NCI-H1092 (cell line): ENCODE measurements at places on chromosomes 11 and 22.

DNA sequence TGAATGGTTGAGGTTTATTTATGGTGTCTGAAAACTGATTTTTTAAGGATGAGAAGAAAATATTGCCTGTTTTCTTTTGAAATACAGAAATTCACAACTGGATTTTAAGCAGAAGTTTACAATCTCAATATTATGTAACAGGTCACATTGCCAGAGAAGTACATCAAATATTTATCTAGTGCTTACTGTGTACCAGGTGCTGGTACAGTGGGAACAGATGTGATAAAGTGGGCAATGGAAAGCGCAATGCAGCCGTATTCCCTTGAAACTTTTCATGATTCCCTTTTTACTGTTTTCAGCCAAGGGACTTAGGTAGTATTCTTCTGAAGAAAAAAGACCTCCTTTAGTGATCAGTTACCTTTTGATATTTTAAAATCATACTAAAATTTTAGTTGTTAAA lies 49.6 kb downstream of the TTC17 start:
- no peak for DNase-seq

- DNase-seq, result no peak
Measured at GRCh38 chr11:114116357-114116756, 56.8 kb downstream of the ZBTB16 start.

DNA sequence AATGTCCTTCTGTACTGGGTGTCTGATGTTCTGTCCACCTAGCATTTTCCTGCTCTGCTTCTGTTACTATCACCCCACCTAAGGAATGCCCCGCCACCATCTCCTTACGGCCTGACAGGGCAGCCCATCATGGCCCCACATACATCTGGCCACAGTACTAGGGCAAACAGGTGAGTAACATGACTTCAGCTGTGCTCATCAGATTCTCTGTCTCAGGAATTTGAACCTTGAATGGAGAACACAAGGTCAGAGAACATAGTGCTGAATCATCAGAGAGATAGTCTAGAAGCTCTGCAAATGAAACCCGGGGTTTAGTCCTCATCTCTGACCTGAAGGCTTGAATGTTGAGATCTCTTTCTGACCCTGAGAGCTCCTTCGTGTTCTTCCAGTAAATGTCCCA lies 32.4 kb downstream of the ZC3H12C start:
- DNase-seq, result no peak

DNA sequence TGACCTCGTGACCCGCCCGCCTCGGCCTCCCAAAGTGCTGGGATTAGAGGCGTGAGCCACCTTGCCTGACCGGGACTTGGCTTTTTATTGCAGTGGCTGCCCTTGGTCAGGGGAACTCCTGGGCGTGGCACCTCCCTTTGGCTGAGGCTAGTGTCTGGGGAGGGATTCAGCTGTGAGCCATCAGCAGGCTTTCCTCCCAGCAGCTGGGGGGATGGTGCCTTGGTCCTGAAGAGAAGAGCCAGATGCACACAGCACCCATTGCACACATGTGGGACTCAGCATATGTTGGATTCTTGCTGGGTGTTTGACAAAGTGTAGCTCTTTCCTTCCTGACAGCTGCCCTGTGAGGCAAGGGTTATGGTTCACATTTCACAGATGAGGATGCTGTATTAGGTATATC lies 8.4 kb downstream of the CYTH4 start:
- DNase-seq, result no peak

DNA sequence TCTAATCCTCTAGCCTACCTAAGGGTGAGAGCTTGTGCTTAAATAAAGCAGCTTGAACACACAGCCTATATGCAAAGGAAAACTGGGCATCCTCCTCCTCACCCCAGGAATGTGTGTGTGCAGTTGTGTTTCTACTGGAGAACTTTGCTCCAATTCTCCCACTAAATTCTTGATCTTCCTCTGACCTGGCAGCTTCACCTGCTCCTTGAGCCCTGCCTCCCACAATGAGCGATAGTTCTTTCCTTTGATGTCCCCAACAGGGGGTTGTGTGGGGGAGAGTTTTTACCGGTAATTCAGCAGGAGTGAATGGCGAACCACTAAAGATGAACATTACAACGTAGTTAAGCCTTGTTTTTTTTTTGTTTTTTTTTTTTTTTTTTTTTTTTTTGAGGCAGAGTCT lies 113.5 kb upstream of the RCN1 start:
- DNase-seq, result no peak

DNA sequence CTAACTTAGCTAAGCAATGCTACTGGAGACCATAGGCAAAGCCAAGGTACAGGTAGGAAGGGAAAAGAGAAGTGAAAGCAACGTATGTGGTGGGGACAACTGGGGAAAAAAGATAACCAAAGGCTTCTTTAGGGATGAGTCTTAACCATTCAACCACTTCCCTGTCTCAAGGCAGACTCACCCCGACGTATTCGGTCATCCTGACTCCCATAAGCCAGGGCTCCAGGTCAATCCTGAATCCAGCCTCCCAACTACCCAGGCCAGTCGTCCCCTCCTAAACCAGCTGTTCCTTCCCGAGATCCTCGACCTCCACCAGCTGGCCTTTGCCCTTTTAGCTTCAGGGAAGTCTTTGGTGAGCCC lies 330 bp downstream of the ACP2 start:
- DNase-seq, result no peak
